Activated CD4-positive, alpha-beta T cell treated with anti-CD3 and anti-CD28 coated beads, Interleukin-2, amount 50 U/mL, for 24 hours (primary cell): ENCODE measurements at places on chromosomes 11 and 22.

DNA sequence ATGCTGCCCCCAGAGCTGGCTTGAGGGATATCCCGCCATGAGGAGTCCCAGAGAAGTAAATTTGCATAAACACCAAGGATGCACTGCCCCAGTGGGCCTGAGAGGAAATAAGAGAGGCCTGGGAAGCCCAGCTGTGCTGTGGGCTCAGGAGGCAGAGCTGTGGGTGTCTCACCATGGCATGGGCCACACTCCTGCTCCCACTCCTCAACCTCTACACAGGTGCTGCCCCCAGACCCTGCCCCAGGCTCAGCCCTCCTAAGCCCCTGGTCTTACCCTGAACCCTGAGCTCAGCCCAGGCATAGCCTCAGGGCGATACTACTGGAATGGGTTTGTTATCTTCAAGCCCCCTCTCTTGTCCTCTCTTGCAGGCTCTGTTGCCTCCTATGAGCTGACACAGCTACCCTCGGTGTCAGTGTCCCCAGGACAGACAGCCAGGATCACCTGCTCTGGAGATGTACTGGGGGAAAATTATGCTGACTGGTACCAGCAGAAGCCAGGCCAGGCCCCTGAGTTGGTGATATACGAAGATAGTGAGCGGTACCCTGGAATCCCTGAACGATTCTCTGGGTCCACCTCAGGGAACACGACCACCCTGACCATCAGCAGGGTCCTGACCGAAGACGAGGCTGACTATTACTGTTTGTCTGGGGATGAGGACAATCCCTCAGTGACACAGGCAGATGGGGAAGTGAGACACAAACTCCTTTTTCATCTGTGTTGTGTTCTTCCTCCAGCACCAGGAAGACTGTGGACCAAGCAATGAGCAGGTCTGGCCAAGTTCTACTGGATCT is 59.9 kb downstream of the GGTLC2 start:
- DNase-seq, result no peak

GRCh38 chr11:43987384-43988039 is 45.1 kb downstream of the C11orf96 start:
- DNase-seq, result no peak

- no peak for DNase-seq
Observed at GRCh38 chr11:45226901-45227300, 59.2 kb downstream of the SYT13 start.

GRCh38 chr11:118921121-118921928 is 4.4 kb downstream of the BCL9L start:
- DNase-seq, result no peak

- no peak for DNase-seq
Observed at GRCh38 chr22:24894220-24894975, 52.1 kb downstream of the LHFPL7 start.

DNA sequence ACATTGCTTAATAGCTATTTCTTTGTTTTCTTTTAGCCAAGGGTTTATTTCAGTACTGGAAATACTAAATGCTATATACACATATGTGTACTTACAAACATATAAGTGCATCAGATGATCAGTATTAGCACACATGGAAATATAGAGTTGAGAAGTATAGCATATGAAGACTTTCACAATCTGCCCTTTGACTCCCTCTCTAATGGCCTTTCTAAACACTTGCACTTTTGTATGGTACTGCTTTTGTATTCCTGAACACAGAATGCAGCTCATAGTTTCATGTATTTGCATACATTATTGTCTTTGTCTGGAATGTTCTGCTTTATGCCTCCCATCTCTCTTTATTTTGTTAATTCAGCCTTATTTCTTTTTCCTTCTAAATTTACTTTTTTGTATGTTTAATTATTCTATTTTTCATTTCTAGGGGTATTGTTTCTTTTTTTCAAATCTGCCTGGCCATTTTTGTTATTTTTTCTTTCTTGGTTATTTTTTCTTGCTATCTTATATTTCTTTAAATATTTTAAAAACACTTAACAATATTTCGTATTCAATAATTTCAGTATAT is 28.8 kb downstream of the ACER3 start:
- no peak for DNase-seq

DNA sequence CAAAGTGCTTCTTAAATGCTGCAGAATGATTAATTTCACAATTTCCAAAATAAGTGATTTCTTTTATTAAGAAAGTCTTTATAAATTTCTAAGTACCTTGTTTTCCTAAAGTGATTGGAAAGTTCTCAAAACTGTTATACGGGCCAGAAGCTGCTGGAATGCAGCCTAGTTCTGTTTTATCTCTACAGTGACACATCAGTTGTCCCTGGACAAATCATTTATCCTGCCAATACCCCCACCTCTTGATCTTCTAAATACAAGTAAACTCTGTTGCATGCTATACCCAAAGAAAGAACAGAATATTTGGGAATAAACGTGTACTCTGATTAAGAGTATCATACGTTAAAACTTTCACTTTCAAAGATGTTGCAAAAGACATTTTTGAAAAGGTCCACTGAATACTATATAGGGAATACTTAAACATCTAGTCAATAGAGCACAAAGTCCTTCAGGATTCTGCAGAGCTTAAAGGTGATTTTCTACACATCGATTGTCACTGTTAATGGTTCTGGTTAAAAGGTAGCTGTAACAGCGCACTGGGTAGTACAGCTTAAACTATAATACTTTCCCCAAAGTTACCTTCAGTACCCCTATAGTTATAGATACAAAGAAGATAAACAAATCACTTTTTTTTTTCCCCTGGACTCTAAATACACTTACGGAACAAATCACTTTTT is 92.1 kb upstream of the APOA1 start:
- DNase-seq, result no peak

DNA sequence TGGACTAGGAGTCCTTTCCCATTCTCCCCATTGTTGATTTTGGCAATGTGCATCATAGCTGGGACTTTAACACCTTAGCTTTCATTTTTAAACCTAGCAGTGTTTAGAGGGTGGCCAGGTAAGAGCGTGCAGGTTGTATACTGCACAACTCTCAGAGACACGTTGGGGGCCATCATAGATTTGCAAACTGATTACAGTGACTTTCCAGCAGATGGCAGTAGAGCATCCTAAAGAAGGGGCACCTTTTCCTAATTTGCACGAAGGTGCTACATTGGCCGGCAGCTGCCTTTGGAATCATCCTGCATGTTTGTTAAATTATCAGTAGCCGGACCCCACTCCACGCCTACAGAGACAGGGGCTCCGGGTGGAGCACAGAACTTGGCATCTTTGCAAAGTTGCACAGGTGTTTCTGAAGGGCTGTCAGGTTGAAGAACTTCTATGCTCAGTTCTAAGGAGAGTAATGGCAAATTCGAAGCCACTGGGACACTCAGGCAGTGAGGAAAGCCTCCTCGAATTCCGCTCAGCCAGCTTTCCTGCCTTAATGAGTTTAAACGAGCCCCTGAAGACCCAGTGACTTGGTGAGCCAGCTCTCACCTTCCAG is 7.7 kb downstream of the LHFPL7 start:
- DNase-seq, result no peak

DNA sequence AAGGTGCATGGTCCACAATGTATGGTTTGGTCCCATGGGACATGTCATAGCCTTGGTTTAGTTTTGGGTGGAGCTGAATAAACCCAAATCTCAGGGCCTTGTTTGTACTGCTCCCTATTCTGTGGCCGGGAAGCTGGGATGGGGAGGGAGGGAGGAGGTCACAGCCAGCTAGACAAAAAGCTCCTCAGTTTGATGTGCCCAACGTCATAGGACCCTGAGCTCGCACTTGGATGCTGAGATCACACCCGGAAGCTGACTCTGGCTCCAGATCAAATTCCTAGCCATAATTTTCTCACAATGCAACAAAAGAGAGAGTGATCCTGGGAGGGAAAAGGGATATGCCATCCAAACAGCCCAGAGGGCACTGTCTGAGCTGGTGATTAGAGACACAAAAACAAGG is 1.5 kb downstream of the HSPB2 start:
- no peak for DNase-seq

GRCh38 chr22:37069319-37069718 is 17.8 kb downstream of the KCTD17 start:
- DNase-seq, result no peak
